Progenitor cell of endocrine pancreas (in vitro differentiated cells): ENCODE measurements at places on chromosomes 13 and 19.

- DNase-seq = no peak
- no peaks in the 10 kb centered on the region for H3K4me1 ChIP-seq
- H3K27me3 ChIP-seq = no peaks in the 10 kb centered on the region
- no peaks in the 10 kb centered on the region for H3K36me3 ChIP-seq
Measured at GRCh38 chr13:32150794-32151193, 119.2 kb downstream of the FRY start.

DNA sequence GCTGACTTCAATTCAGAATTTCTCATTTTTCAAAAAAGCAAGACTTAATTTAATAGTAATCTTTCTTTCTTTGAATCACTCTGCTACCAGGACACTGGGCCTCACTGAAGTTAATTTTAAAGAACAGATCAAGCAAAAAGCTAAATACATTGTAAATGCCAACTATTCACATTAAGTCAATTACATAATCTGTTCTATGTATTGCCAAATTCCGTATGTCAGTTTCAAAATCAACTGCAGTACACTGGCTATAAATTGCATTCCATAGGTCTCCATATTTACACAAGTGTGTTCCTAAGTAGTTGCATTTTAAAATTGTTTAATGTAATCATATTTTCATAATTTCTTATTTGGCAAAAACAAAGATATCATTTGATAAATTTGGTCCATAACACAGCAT lies 10.1 kb downstream of the FOXO1 start:
- H3K36me3 ChIP-seq = peaks cover 3% of the 10 kb centered on the region
- H3K27ac ChIP-seq = no peak overlapping the region
- peaks cover 7% of the 10 kb centered on the region for H3K4me1 ChIP-seq
- no peaks in the 10 kb centered on the region for H3K27me3 ChIP-seq
- H3K4me3 ChIP-seq = no peak overlapping the region

GRCh38 chr13:56980856-56981255 lies 159.9 kb upstream of the PRR20A start:
- H3K4me3 ChIP-seq = no peak overlapping the region
- H3K27me3 ChIP-seq = no peaks in the 10 kb centered on the region
- H3K4me1 ChIP-seq = no peaks in the 10 kb centered on the region
- no peaks in the 10 kb centered on the region for H3K36me3 ChIP-seq
- no peak for DNase-seq
- H3K27ac ChIP-seq = no peak overlapping the region

GRCh38 chr19:38743394-38744297 lies 628 bp downstream of the CAPN12 start:
- no peak for DNase-seq
- H3K27ac ChIP-seq = no peak overlapping the region
- peaks cover 3% of the 10 kb centered on the region for H3K27me3 ChIP-seq
- H3K4me1 ChIP-seq = no peaks in the 10 kb centered on the region
